Breast epithelium (tissue), 4 donors: ENCODE measurements at places on chromosomes 1 and 21. TPM values are rescaled to one million over a fixed set of nuclear protein-coding genes. Genes with fewer than 3 reads are reported as not detected.

The B3GALT2 gene
- 0.33 TPM for total RNA-seq

The RGS16 gene
- total RNA-seq: 6.3 TPM

The COQ8A gene
- total RNA-seq: 60.6 TPM

The CDA gene
- 1.3 TPM for total RNA-seq

The RUNX3 gene
- total RNA-seq: 5.6 TPM

The TRIM45 gene
- 1.1 TPM for total RNA-seq

The ABCA4 gene
- 0.16 TPM for total RNA-seq

The RYR2 gene
- 0.16 TPM for total RNA-seq

The ZNF670 gene
- total RNA-seq: 2.1 TPM

The INKA2 gene
- total RNA-seq: 3.0 TPM

The NBPF6 gene
- total RNA-seq: 0.59 TPM

The FYB2 gene
- 11.3 TPM for total RNA-seq

The DUSP10 gene
- total RNA-seq: 33.2 TPM

The HAPLN2 gene
- total RNA-seq: not detected

The BARHL2 gene
- not detected for total RNA-seq

The DCST2 gene
- 3.3 TPM for total RNA-seq

The FCRLB gene
- total RNA-seq: 1.1 TPM

The RNU1-1 gene
- under 0.01 TPM for total RNA-seq

The SPRR1B gene
- total RNA-seq: not detected

The ITGB2 gene
- 92.8 TPM for total RNA-seq

The LORICRIN gene
- total RNA-seq: not detected

The FCRL6 gene
- total RNA-seq: 0.98 TPM

The C1orf105 gene
- not detected for total RNA-seq

The TCHHL1 gene
- total RNA-seq: not detected

The CELA3B gene
- not detected for total RNA-seq

The CDC42BPA gene
- 46.7 TPM for total RNA-seq

The IQCC gene
- total RNA-seq: 2.3 TPM

The HAO2 gene
- 0.66 TPM for total RNA-seq

The SHE gene
- total RNA-seq: 21.3 TPM

The KCNA2 gene
- total RNA-seq: 13.8 TPM

The UBASH3A gene
- total RNA-seq: 0.32 TPM

The C1orf52 gene
- 11.6 TPM for total RNA-seq

The SLC16A1 gene
- total RNA-seq: 28.2 TPM

The RAB3B gene
- not detected for total RNA-seq

The KLHL12 gene
- total RNA-seq: 25.5 TPM

The SERTAD4 gene
- total RNA-seq: 47.9 TPM

The AGL gene
- 31.6 TPM for total RNA-seq

The THEMIS2 gene
- total RNA-seq: 52.0 TPM

The LRRC3 gene
- 1.6 TPM for total RNA-seq

The COL16A1 gene
- total RNA-seq: 79.5 TPM

The AMY2A gene
- not detected for total RNA-seq

The ALPL gene
- 98.0 TPM for total RNA-seq

The NBPF4 gene
- not detected for total RNA-seq

The TENT5C gene
- total RNA-seq: 10.2 TPM

The CREB3L4 gene
- 80.5 TPM for total RNA-seq

The S100B gene
- total RNA-seq: 242 TPM

The ESRRG gene
- total RNA-seq: 0.16 TPM

The SPRR2B gene
- total RNA-seq: not detected

The NLRP3 gene
- 3.2 TPM for total RNA-seq

The PGLYRP3 gene
- not detected for total RNA-seq

The IGFN1 gene
- 0.33 TPM for total RNA-seq

The KRTAP13-3 gene
- total RNA-seq: not detected

The TFF2 gene
- total RNA-seq: not detected

The RSPH1 gene
- total RNA-seq: 0.88 TPM

The DYRK3 gene
- 7.8 TPM for total RNA-seq

The ADAM30 gene
- total RNA-seq: not detected

The GBP6 gene
- total RNA-seq: 0.44 TPM
